ENCODE measurements at places on chromosomes 13 and 19.

DNA sequence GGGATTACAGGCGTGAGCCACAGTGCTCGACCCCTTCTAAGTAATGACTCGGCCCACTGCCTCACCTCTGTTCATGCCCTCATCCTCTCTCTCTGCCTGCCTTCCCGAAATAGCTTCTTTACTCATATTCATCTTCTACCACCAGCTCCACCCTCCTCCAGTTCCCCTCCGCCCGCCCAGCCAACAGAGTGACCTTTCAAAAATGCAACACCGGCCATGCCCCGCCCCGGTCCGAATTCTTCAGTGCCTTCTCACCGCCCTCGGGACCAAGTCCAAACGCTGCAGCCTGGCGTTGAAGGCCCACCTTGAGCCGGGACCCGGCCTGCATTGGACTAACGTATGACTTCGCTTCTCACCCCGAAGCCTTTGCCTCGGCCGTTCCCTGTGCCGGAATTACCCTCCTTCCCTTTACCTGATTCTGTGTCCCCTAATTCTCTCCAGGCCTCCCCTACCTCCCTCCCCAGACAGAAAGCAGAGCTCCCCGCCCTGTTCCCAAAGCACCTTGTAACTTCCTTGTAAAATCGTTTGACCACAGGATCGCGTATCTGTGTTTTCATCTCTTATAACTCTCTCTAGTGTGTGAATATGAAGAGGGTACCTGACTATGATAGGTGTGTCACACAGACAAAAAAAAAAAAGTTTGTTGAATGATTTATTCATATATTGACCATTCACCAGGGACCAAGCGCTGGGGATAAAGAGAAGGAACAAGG lies 8.1 kb upstream of the MUC16 start:
- no peak for DNase-seq

- no peak for DNase-seq
Observed at GRCh38 chr13:91017031-91017668, 330.3 kb upstream of the MIR17HG start.

DNA sequence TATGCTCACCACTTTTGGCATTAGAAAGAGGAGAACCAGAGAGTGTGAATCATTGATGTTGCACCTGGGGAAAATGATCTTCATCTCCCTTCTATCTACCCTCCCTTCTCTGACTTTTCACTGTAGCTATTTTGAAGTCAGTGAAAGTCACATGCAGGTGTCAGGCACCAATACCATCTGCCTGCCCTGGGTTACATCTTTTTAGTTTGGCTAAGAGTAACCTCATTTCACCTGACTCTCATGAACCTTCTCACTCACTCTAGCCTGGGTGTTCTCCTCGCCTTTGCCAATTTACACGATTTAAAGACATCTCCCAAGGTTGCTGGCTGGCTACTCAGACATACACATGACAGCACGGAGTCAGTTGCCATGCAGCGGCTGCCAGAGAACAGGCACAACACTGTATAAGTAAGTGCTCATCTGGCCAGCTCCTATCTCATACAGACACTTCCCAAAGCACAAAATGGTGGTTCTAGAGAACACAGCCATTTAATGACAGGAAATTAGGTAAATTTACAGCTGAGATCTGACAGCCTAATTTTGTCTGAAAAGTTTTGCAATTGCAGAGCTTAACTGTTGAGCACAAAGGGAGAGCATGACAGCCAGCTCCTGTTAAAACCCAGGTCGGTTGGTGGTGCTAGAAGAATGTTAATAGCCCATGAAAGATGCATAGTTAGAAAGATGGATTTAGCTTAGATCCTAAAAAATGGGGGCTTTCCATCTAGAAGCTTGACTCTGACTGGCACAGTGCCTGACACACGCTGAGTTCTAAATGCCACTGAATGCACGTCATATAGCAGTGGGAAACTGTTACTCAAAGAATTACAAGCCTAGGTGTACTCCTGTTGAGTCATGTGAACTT lies 32.5 kb downstream of the LCP1 start:
- DNase-seq: no peak

- no peak for DNase-seq
Observed at GRCh38 chr13:50509771-50510441, 333.6 kb downstream of the DLEU7 start.

All from cortex of kidney (tissue), 1 donor.